ENCODE measurements at places on chromosomes 6 and 20. TPM values are rescaled to one million over a fixed set of nuclear protein-coding genes. Genes with fewer than 3 reads are reported as not detected.
A peak's percentile ranks its signal among the peaks of the same experiment; 100 is the strongest.

GRCh38 chr20:8851446-8851845 lies 217.4 kb upstream of the PLCB4 start:
- H3K27ac ChIP-seq = no peak overlapping the region
- H3K4me1 ChIP-seq = no peaks in the 10 kb centered on the region
- H3K27me3 ChIP-seq = no peaks in the 10 kb centered on the region
- H3K36me3 ChIP-seq = no peaks in the 10 kb centered on the region

DNA sequence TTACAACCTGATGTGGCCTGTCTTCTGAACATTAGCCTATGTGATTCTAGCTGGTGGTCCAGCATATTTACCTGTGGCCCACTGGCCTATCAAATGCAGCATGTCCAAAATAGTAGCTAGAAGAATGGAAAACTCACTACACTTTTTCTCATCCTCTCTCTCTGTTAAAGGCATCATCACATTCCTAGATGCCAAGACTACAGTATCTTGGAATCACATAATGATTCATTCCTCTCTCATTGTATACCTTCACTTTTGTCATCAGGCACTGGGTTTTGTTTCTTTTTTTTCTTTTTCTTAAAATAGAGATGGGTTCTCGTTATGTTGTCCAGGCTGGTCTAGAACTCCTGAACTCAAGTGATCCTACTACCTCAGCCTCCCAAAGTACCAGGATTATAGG lies 45.0 kb downstream of the FAM83B start:
- H3K27me3 ChIP-seq = no peaks in the 10 kb centered on the region
- H3K27ac ChIP-seq = no peak overlapping the region
- no peaks in the 10 kb centered on the region for H3K36me3 ChIP-seq
- DNase-seq = no peak
- H3K4me1 ChIP-seq = no peaks in the 10 kb centered on the region

CST9 gene
- not detected for polyA plus RNA-seq

OTOR gene
- not detected for polyA plus RNA-seq

DNA sequence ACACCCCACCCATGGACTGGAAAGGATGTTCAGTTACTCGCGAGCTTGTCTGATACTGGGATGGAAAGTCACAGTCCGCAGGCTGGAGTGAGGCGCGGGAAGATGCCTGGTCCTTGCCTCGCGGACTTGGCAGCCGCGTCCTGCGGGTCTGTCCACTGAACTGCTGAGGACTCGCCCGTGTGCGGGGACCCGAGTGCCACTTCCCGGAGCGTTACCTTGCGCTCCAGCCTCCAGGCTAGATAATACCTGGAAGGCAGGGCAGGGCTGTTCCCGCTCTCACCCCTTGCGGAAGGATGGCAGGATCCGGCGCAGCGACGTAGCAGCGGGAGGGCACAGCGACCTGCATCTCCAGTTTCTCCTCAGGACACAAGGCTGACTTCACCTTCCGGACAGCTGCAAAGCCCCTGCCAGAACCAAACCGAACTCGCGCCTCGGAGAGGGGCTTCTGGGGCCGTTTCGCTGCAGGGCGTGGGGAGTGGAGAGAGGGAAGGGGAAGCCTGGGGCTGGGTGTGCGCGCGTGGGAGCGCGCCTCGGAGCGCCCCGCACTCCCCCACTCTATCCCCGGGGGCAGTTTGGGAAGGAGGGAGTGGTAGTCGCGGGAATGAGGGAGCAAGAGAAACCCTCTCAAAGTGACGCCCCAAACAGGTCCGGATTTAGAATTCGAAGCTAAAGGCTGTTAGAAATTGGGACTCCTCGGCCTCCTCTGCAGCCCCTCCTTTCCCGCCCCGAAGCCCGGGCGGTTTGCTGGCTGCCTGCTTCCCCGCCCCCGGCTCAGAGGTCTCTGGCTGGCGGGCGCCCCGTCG lies at the start of gene KCNQ5:
KCNQ5 (plus strand) TSS at position 774 of the 803 bp plus-strand sequence.
- peak; percentile 24 for DNase-seq
- no peak within 1 kb of the TSS for H3K27ac ChIP-seq
- H3K36me3 ChIP-seq = no peaks in the 10 kb centered on the region
- peak within 1 kb of the TSS; percentile 98 for H3K4me3 ChIP-seq

GRCh38 chr6:150403458-150404246 lies 34.8 kb downstream of the IYD start:
- H3K4me3 ChIP-seq = no peak overlapping the region
- no peak overlapping the region for H3K27ac ChIP-seq
- peaks cover 53% of the 10 kb centered on the region for H3K27me3 ChIP-seq
- H3K36me3 ChIP-seq = peaks cover 19% of the 10 kb centered on the region
- peaks cover 4% of the 10 kb centered on the region for H3K4me1 ChIP-seq

DNA sequence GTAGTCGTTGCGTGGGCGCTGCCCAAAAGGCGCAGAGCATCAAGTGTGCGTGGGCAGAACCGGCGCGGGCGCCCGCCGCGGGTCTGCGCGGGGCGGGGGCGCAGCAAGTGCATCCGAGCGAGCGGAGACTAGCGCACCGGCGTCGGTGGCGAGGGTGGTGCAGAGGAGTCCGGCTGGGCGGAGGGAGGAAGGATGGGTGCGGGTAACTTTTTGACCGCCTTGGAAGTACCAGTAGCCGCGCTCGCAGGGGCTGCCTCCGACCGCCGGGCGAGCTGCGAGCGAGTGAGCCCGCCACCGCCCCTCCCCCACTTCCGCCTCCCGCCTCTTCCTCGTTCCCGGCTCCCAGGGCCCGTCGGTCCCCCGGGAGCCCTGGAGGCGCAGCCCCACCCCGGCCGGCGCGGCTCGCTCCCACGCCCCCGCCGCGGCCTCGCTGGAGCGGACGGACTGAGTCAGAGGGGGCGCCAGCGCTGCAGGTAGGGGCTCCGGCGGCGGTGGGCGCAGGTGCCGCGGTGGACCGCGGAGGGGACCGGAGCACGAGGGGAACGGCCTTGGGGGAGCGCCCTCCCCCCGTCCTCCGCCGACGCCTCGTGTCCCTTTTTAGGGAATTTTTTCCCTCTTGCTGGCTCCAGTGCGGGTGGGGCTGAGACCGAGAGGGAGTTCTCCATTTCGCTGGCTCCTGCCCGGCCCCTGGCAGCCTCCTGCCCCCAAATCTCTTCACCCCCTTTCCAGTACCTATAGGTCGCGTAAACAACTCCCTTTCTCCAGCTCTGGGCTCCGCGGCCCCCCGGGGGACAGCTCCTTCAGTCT lies 1.6 kb upstream of the DBNDD2 start:
- H3K27me3 ChIP-seq = peaks cover 12% of the 10 kb centered on the region
- DNase-seq = peak; percentile 57
- H3K4me1 ChIP-seq = peaks cover 27% of the 10 kb centered on the region
- H3K27ac ChIP-seq = peak overlapping the region; percentile 91

DNA sequence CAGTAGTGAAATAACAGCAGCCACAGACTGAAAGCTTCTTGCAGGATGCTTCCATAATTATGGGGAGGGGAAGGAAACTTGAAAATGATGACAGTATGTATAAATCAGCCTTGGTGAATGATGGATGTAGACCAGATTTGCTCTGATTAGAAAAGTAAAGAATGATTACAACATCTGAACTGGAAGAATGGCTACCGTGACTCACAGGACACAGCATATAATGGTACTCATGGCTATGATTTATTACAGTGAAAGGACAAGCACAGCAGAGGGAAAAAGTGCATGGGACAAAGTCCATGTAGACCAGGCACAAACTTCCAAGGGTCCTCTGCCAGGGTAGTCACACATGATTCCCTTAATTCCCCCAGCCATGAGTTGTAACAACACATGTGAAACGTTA lies 70.7 kb upstream of the POPDC3 start:
- H3K36me3 ChIP-seq = no peaks in the 10 kb centered on the region
- DNase-seq = no peak
- H3K27ac ChIP-seq = no peak overlapping the region
- H3K4me1 ChIP-seq = no peaks in the 10 kb centered on the region
- peaks cover 10% of the 10 kb centered on the region for H3K27me3 ChIP-seq
- no peak overlapping the region for H3K4me3 ChIP-seq

DNA sequence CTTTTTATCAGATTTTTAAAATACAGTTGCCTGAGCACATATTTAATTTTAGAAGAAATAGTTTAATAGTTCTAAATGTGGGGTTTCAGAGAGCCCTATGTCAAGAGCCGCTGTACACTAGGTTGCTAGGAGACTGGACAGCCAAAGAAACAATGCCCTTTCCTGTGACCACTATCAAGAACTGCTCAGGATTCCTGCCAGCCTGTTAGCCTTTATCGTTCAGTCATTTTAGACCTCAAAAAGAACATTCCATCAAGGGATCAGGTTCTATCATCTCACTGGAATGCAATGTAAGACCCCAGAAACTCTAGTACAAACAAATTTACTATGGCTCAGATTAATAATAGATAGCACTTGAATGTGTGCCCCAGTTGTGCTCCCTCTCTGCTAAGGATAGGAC lies 181.2 kb upstream of the CCN2 start:
- DNase-seq = no peak
- peak overlapping the region; percentile 88 for H3K27ac ChIP-seq
- peak overlapping the region; percentile 82 for H3K4me3 ChIP-seq
- no peaks in the 10 kb centered on the region for H3K36me3 ChIP-seq
- no peaks in the 10 kb centered on the region for H3K27me3 ChIP-seq
- peaks cover 61% of the 10 kb centered on the region for H3K4me1 ChIP-seq

- DNase-seq = no peak
- no peaks in the 10 kb centered on the region for H3K4me1 ChIP-seq
- H3K27me3 ChIP-seq = peaks cover 5% of the 10 kb centered on the region
Measured at GRCh38 chr6:18088419-18089296, 33.8 kb downstream of the NHLRC1 start.

DNA sequence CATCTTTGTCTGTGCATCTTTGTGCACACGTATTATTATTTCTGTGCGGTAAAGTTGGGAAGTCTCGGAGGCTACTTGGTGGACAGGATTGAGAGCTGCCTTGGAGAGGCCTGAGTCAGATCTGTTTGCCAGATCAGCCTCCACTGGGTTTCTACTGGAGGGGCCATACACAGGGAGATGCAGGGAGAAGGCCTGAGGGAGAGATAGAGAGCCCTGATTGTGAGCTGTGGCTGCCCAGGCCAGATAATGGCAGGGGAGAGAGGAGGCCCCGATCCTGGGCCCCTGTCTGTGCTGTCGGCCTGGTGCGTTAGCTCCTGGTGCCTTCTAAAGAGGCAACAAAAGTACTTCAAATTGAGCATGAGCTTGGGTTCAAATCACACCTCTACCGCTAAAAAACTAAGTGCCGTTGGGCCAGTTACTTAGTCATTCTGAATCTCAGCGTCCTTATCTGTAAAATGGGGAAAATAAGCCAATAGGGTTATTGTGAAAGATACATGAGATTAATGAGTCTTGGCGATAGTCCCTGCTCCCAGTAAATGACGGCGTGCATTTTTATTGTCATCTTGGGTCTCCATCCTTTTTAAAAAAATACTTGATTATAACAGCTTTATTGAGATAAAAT lies 27.6 kb upstream of the ADA start:
- DNase-seq = no peak
- no peak overlapping the region for H3K4me3 ChIP-seq
- H3K27me3 ChIP-seq = no peaks in the 10 kb centered on the region
- no peaks in the 10 kb centered on the region for H3K36me3 ChIP-seq

DNA sequence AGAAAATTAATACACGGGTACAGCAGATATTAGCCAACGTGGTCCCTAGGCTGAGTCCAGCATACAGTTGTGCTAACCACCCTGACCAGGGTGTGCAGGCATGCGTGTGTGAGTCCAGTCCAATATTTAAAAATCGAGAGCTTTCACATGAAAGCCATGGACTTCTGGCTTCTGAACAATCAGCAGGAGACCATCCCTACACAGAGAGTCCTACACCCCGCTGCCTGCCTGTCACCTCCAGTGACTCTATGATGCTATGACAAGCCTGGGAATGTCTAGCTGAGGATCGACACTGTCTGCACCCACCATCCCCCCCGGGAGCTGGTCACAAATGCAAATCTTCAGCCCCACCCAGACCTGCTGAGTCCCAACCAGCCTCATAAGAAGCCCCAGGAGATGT lies 7.9 kb downstream of the ACSS1 start:
- peak overlapping the region; percentile 70 for H3K4me3 ChIP-seq
- H3K4me1 ChIP-seq = peaks cover 83% of the 10 kb centered on the region
- H3K27ac ChIP-seq = peak overlapping the region; percentile 15
- no peaks in the 10 kb centered on the region for H3K27me3 ChIP-seq
- no peak for DNase-seq

DNA sequence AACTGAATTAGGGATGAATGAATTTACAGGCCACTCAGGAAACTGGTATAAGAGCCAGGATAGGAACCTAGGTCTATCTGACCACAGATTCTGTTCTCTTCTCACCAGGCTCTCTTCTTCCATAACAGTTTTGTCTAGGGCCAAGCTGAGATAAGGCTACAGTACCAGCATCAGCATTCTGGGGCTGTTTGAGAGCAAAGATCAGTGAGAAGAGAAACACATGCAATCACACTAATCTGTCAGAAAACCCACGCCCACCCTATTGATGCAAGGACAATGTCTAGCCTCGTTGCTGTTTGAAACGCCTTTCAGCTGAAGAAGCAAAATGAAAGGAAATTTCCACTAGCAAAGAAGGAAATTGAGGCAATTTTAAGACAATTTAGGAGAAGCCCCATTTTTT lies 137.7 kb downstream of the LCA5 start:
- no peak overlapping the region for H3K27ac ChIP-seq
- H3K36me3 ChIP-seq = no peaks in the 10 kb centered on the region
- H3K27me3 ChIP-seq = no peaks in the 10 kb centered on the region
- H3K4me3 ChIP-seq = no peak overlapping the region
- no peak for DNase-seq
- no peaks in the 10 kb centered on the region for H3K4me1 ChIP-seq

BRPF3 gene
- 4.8 TPM for polyA plus RNA-seq

DNA sequence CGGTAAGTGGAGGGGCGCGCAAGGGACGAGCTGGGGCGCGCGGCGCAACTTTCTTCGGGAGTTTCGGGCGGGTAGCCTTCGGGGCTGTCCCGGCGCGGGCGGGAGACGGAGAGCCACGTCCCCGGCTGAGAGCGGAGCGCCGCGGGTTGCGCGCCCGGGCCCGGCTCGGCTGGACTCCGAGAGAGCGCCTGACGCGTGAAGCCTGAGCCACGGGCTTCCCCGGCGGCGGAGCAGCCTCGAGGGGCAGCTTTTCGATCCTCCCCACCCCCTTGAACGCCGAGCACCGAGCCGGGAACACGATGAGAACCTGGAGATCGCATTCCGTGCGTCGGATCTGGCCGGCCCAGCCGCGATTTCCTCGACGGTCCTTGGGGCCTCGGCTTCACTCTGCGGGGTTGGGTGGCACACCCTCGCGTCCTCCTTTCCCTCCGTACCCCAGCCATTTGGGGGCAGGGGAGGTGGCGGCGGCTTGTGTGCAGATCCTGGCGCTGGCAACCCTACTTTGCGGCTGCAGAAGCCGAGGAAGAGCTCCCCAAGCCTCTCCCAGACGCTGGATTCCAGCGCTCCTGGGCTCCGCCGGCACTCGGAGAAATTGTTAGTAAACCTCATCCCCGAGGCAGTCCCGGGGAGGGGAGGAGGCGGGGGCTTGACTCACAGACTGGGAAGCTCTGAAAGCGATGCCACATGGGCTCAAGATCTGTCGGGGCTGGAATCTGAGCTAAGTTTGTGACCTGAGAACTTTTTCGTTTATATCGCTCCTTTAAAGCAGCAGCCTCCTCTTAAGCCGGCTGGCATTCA lies 572 bp downstream of the DSE start:
- no peaks in the 10 kb centered on the region for H3K27me3 ChIP-seq
- H3K27ac ChIP-seq = peak overlapping the region; percentile 65
- peak; percentile 40 for DNase-seq

FLRT3 gene
- polyA plus RNA-seq = not detected

DNA sequence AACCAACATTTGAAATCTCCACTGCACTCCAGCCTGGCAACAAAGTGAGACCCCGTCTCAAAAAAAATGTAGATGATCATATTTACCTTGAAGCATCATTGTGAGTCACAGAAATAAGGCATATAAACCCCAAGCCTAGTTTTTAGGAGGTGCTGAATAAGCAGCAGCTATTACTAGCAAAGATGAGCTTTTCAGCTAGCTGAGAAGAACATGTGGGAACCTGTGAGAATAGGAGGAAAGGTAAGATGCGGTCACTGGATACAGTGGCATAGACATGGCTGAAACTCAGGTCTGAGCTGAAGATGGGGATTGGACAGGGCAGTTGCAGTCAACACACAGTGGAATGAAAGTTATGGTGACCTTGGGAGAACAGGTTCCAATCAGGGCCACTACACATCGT lies 284.3 kb upstream of the IRAK1BP1 start:
- no peak overlapping the region for H3K27ac ChIP-seq
- no peaks in the 10 kb centered on the region for H3K4me1 ChIP-seq

All from naive B cell (primary cell).